ENCODE measurements at places on chromosomes 4 and X.
A peak's percentile ranks its signal among the peaks of the same experiment; 100 is the strongest.

- no peak for DNase-seq
These were observed 94.9 kb downstream of the ARHGAP24 start for GRCh38 chr4:85569730-85570299.

- no peak for DNase-seq
These were observed 836 bp upstream of the LNX1 start for GRCh38 chr4:53592122-53592521.

DNA sequence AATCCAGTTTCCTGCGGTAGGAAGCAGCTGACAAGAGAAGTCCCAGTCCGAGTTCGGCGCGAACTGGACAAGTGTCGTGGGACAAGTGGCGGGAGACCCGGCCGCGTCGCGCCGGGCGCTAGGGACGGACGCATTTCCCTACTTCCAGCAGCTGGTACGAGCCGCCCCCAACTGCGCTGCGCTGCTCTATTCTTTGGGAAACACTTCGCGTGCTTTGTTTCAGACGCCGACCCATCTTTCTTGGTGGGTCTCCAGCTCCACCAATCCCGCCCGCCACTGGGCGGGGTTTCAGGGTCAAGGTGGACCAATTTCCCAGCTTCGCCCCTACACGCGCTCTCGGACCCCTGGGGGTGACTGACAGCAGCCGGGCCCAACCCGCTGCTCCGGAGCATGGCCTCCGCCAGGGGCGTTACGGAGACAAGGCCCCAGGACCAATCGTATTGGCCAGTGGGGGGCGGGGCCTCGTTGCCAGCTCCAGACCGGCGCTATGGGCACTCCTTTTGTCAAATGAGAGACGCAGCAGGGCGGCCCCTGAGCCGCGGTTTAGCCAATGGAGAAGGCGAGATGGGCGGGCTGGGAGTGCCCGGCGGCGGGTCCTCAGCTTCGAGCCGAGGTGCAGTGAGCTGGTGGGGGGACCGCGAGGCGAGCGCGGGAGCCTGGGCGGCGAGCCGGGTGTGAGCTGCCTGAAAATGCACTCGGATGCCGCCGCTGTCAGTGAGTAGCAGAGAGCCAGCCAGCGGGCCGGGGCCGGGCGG lies at the start of gene DCUN1D4:
TSS of gene DCUN1D4 (plus strand) at position 600 of the 755 bp plus-strand sequence. CDS start at position 690, 90 bp downstream.
- peak; percentile 95 for DNase-seq

- DNase-seq = no peak
These were observed at the start of gene NPY5R for GRCh38 chr4:163343604-163344146. Gene NPY5R (plus strand): TSS chr4:163343892. CDS start chr4:163350274, 6,382 bp downstream.

- DNase-seq = no peak
These were observed 3.4 kb upstream of the SEPTIN6 start for GRCh38 chrX:119696251-119696890.

Measured in activated CD8-positive, alpha-beta memory T cell treated with anti-CD3 and anti-CD28 coated beads for 4 hours (primary cell).